ENCODE measurements at places on chromosomes 5 and 9. TPM values are rescaled to one million over a fixed set of nuclear protein-coding genes. Genes with fewer than 3 reads are reported as not detected.

Gene CDH6
- total RNA-seq = 1.1 TPM

Gene SPTAN1
- 266 TPM for total RNA-seq

Gene SKIC3
- 134 TPM for total RNA-seq

Gene SLC25A48
- total RNA-seq = not detected

Gene HDAC3
- total RNA-seq = 50.3 TPM

Gene SCGB3A2
- not detected for total RNA-seq

Gene NPR3
- 2.3 TPM for total RNA-seq

Gene ARID3C
- total RNA-seq = 0.30 TPM

Gene ARSI
- under 0.01 TPM for total RNA-seq
